Substantia nigra (tissue), 51 donors: ENCODE measurements at places on chromosomes 13 and 19.

GRCh38 chr13:112053167-112053743, 13.7 kb upstream of the SOX1 start:
- DNase-seq: no peak

DNA sequence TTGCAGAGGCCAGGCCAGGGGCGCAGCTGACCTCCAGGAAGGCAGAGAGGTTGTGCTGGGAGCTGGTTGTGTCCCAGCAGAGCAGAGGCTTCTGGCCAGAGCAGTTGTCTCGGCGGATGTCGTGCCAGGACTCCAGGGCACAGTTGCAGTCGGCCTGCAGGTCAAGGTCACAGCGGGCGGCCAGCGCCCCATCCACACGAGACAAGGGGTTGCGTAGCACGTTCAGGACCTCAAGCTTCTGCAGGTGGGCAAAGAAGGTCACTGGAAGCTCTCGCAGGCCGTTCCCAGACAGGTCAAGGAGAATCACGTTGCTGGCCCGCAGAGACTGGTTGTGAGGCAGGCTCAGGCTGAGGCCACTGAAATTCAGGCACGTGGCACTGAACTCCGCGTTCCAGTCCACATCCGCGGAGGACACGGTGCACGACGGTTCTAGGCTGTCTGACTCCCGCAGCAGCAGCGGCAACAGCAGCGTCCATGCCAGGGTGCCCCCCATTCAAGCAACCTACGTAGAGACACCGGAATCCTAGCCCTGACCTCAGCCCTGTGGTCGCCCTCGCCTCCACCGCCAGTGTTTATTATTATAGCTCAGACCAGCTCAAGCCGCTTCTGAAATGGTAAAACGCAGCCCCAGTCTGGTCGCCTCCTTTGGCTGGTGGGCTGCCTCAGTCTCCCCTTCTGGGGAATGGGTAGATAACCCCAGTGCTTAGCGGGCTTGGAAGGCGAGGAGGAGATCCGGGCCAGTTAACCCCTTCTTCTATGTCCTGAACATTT, 766 bp downstream of the LRRC25 start:
- no peak for DNase-seq

DNA sequence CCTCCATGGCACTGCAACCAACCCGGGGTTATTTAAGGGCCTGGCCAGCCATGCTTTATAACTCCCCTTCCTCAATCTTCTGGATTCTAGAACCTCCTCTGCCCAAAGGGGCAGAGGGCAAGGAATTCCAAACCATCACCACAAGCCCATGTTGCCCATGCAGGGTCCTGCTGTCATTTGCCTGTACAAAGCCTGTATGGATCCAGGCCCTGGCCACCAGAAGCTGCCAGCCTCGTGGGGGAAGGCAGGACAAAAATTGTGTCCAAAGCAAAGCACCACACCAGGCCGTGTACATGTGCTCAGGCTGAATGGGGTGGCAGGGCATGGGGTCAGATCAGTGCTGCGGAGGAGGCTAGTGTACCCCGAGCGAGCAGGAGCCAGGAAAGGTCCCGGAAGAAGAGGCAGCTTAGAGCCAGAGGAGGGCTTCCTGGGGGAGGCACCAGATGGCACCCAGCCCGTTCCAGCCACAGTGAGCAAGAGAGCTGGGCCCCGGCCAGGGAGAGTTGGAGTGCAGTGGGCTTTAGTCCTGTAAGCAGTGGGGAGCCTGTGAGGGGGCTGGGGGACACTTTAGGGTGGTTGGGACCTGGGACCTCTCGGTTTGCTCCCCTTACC, 35.8 kb downstream of the CAPN12 start:
- no peak for DNase-seq

GRCh38 chr19:3294080-3294850, 69.8 kb downstream of the CELF5 start:
- no peak for DNase-seq

- DNase-seq: no peak
Measured at GRCh38 chr19:53034948-53035675, 9.4 kb upstream of the ERVV-2 start.

DNA sequence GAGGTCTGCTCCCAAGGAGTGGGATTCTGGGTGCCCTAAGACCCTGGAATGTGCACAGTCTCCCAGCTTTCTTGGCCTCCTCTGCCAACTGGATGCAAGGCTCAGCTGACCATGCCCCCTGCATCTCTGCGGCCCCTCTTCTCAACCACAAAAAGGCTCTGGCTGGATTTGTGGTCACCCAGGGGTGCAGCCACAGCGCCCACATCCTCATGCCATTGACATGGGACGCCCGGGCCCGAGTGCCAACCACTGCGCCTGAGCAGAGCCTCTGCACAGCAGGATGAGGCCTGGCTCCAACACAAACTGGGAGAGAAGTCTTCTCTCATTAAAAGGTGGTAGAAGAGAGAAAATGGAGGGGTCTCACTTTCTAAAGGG, 103.5 kb downstream of the FOXO1 start:
- no peak for DNase-seq

DNA sequence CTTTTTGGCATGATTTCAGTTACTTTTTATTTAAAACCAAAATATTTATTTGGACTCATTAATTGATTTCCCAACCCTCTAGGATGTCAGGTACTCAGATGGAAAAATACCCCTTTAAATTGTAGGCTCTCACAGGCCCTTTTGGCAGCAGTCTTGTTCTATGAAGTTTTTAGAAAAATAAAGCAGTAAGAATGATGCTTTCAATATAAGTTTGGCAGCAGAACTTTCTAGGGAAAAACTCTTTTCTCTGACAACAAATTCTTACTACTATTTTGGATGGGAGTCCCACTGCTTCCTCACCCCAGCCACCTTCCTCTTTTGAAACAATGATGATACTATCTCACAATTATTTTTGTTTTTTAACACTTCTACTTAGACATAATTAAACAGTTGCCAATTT, 581.6 kb upstream of the SGCG start:
- no peak for DNase-seq

DNA sequence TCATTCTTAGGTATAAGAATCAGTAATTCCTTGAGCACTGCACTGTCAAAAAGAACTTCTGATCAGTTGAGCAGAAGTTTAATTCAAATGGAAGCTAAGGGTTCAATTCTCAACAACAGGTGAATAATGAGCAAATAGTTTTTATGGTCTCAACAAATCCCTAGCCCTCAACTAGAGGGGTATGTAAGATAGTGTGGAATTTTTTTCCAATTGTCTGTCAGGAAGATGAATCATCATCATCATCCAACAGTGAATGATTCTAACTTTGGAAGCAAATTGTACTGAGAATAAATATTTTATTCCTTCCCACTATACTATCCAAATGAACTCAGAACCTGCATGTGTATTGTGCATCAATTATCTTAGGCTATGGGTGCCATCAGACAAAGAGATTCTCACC, 372.7 kb downstream of the ENOX1 start:
- no peak for DNase-seq

DNA sequence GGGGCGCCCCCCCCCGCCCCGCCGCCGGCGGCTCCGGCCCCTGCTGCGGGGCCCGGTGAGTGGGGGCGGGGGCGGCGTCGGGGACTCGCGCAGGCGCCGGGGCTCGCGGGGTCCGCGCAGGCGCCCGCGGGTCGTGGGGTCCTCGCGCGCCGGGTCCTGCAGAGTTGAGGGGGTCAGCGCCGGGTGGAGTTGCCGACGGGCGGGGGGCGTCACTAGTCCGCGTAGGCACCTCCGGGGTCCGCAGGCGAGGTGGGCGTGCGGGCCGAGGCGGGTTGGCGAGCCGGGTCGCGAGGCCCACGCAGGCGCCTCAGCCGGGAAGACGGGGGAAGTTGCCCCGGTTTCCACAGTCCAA, 365 bp downstream of the PPP6R1 start:
- no peak for DNase-seq

GRCh38 chr13:44237276-44237767, 136.3 kb upstream of the SERP2 start:
- peak; percentile 59 for DNase-seq

GRCh38 chr19:40803857-40804782, 5.1 kb downstream of the EGLN2 start:
- DNase-seq: no peak

DNA sequence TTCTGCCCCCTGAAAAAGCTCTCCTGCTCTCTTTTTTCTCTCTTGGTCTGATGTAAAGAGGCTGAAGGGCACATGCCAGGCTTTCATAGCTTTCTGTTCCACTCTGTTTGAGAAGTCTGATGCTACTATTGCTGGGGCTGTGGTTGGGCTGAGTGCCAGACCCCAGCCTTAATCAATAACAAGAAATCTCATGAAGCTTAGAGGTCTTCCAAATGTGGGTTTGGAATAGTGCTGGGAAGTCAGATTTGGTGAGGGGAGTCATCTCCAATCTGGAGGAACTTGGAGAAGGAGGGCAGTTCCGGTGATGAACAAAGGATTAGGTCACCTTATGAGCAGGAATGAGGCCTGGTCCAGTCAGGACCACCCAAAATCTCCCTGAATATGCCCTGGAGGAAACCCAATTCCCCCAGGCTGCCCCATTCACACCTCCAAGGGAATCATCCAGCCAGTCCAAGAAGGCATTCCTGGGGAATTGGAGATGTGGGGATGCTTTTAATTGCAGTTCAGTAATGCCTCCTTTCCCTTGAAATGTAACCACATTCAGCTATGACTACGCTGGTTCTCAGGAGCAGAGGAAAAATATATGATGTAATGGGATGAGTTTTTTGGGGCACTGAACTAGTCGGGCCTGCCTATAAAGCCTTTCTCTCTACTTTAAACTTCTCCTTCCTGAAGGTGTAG, 102.0 kb downstream of the STARD13 start:
- DNase-seq: no peak

DNA sequence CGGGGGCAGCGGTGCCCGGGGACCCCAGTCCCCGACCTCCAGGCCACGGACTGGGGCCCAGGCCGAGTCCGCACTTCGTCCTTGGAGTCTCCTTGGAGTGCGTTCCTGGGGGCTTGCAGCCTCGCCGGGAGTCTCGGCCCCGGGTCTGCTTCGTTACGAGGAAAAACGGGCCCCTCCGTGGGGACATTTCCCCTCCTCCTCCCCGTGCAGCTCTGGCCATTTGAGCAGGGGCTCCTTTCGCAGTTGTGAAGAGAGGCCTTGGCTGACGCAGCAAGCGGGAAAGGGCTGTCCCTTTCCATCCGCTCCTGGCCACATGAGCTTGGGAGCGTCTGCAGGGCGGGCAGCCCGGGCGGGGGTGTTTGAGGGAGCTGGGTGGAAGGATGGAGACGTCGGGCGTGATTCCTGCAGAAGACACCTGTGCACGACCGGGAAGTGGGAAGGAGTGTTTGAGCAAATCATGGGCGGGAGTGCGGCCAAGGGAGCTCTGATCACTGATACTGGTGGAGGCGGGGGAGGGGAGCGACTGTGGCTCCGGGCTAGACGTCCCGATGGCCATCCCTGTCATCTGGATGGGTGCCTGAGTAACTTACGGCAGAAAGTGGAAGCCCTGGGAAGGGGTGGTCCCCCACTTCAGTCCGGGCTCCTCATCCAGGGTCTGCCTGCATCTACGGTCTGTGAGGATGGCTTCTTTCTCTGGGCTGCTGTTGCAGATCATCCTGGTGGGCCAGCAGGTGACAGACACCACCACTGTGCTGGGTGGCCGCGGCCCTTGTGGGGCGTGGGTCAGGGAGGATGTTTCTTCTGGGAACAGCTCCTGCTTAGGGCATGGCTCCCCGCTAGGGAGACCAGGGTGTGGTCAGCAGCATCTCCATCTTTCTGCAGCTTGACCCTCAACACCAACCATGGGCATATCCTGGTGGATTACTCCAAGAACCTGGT, 736 bp downstream of the GPI start:
- peak; percentile 74 for DNase-seq

- DNase-seq: no peak
Measured at GRCh38 chr13:66659701-66660467, 570.3 kb downstream of the PCDH9 start.

GRCh38 chr19:8504171-8504570, 1.7 kb upstream of the PRAM1 start:
- DNase-seq: no peak

DNA sequence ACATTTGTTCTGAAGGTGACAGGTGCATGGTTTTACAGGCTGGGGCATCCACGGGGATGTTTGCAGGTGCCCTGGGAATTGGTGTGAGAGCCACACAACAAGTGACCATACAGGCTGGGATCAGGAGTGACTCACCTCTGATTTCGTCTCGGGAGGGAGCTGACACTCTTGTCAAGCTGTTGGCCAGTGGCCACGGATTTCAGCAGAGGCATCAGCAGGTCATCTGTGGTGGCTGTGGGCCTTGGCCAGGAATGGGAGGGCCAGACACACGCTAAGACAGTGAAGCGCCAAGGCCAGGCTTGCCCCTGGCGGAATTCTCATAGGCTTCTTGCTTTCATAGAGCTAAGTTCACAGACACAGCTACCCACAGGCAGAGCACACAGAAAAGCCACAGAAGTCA, 108.6 kb downstream of the HSPH1 start:
- no peak for DNase-seq

GRCh38 chr19:13149628-13150186, 468 bp downstream of the STX10 start:
- DNase-seq: peak; percentile 62

DNA sequence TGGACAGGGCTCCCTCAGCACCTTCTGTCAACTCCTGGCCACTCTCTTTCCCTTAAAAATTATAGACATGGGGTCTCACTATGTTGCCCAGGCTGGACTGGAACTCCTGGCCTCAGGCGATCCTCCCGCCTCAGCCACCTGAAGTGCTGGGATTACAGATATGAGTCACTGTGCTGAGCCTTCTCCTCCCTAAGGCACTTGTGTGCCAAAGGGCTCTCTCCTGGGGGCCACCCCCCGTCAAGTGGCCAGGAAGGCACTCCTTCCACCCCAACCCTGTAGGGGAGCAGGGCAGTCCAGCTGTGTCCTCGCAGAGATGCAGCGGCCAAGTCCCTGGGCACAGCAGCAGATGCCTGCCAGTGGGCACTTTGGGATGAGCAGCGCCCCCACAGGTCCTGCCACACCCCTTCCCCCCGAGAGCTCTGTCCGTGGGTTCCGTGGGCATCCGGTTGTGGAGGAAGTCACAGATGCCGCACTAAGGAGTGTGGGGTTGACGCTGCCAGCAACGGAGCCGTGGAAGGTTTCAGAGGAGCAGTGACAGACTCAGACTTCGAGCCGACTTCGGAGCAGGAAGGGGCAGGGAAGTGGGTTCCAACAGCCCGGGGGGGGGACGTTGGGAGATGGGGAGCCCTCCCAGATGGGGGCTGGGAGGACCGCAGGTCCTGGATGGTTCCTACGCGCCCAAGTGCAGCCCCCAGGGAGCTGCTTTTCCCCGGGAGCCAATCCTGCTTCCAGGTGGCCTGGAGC, 3.3 kb upstream of the UQCR11 start:
- no peak for DNase-seq

- DNase-seq: no peak
Measured at GRCh38 chr19:944663-945241, 18.9 kb downstream of the ARID3A start.
